ENCODE measurements at places on chromosomes 2 and 18.

DNA sequence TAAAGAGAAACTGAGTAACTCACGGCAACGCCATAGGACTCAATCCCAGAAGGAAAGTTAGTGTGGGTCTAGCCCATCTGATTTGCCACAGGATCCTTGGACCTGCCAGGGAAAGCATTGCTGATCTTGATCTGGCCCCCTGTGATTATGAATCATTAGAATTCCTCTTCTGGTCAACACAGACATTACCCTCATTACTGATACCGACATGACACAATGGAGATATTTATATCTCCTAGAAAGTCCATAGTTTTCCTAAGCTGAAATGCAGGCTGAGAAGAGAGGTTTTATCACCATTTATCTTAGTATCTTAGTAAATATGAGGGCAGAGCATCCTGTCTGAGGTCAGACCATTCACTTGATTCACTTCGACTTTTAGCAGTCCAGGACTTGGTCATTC, 75.5 kb upstream of the CCDC68 start:
- no peak for DNase-seq

- no peak for DNase-seq
These were observed 92.2 kb upstream of the DSEL start for GRCh38 chr18:67608615-67609273.

DNA sequence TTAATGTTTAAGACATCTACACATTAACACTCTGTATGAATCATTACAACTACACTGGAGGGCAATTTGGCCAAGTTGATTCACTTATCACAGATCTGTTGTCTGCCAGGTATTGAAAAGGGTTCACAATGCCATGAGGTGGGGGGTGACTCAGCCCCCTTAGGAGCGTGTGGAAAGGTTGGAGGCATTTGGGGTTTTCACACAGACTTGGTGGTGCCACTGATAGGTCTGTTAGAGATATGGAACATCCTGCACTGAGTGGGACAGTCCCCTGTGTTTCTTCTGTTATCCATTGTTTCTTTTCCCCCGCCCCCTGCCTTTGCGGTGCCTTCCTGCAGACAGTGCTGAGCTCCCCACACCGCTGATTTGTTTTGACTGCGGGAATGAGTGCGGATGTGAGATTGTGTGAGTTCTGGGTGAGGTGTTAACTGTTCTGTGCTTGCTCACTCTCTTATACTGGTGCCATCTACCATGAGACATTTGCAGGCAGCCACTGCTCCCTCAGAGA, 9.3 kb upstream of the TSN start:
- DNase-seq: no peak

DNA sequence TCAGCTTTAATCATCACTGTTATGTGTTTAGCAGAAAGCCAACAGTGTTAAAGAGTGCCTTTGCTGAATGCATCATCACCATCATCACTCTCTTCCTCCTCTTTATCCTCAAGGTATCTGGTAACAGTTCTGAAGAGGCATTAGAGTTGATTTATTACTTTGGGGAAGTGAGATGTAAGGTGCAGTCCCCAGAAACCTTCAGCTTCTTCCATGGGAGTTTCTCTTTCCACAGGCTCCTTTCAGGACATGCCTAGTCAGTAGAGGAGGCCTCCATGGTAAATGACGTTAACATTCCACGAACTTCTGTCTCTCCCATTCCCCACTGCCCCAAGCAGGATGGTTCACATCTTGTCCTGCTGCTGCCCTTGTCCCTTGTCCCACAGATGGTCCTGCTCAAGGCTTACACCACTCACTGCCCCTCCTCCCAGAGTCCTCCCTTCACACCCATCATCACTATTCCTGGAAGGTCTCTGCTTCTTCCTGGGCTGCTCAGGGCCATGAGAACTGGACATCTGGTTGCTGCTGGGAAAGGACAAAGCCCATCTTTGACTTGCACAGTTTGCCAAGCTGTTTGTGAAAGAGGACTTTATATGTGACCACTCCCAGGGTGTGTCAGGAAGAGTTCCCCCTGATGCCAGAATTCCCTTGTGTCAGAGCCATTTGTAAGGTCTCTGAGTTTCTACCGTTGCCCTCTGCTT, 5.3 kb upstream of the REG1A start:
- DNase-seq: no peak

DNA sequence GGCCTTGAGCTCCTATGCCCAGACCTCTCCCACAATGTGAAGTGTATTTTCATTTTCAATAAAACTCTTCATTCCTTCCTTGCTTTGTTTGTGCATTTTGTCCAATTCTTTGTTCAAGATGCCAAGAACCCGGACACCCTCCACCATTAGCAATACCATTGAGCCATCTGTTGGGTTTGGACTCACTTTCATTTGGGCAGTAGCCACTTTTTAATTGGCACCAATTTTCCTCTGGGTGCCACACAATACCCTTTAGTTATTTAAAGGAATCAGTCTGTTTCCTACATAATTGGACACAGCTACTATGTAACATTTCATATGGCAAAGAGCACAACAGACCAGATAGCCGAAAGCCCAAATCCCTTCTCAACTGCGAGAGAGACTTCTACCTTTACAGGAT, 22.5 kb upstream of the SLC35G4 start:
- DNase-seq: no peak

DNA sequence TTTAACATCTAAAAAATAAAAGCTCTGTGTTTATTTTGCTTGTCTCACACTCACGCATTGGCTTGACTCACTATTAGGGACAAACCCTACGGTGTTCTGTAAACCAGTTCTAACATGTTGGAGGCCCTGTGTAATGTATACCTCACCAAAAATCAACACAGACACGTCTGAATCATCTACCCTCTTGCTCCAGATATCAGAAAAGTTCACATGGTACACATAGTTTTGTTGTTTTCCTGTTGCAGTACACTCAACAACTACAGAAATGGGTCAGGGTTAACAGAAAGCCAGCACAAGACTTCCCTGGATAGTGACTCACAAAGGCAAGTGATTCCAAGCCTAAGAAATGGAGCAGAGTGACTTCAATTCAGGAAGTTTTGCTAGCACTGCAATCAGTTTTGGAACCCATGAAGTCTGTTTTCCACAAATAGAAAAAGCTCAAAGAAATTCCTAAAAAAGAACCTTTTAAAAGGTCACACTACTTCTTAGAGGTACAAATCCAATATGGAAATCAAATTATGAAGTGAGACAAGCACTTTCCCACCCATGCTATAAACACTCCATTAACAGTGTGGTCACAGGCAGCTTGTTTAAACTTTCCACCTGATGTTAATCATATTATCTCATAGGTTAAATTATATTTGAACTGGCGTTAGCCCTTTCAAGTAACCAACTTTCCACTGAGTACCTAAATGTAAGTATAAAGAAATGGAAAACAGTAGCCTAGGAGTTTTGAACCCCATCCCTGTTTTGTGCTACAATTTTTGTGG, 87.4 kb downstream of the GAREM1 start:
- DNase-seq: peak; percentile 36

DNA sequence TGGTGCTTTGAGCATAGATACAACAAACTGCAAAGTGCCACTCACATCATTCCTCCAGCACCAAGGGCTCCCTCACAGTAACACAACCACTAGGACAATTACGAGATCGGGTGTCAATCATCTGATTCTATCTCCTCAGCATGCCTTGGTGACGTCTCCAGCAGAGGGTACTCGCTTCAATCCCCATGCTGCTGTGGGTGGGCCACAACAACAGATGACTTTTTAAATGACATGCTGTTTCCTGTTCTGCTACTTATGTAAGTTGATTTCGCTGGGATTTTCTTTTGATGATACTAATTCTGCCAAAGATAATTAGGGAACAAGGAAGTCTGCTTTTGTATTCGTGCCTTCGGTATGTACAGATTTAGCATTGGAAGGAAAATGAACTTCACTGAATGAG, 1113.0 kb downstream of the BCL11A start:
- DNase-seq: no peak

GRCh38 chr18:71727909-71728308, 816.2 kb downstream of the CBLN2 start:
- DNase-seq: no peak

GRCh38 chr18:43471873-43472272, 194.6 kb upstream of the SYT4 start:
- no peak for DNase-seq

DNA sequence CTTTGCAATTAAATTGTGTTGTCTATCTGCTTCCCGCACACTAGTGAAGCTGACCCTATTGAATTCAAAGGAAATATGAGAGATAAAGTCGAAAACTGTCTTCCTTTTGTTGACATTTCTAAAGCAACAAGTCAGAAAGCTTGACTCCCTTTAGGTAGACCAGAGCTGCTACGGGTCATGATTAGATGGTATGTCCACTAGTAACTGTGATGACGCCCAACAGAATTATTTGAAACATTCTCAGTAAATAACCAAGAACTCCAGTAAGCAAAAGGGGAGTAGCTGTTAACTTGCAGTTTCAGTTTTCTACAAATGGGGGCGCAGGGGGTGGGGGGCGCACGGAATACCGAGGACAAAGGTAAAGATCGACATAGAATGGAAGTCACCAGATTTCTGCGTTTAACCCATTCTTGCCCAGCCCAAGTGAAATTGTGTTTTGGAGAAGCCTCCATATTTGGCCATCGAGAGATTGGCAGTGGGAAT, 56.4 kb downstream of the CRIM1 start:
- no peak for DNase-seq

- DNase-seq: no peak
These were observed 48.8 kb downstream of the ANKRD44 start for GRCh38 chr2:197261808-197262226.

DNA sequence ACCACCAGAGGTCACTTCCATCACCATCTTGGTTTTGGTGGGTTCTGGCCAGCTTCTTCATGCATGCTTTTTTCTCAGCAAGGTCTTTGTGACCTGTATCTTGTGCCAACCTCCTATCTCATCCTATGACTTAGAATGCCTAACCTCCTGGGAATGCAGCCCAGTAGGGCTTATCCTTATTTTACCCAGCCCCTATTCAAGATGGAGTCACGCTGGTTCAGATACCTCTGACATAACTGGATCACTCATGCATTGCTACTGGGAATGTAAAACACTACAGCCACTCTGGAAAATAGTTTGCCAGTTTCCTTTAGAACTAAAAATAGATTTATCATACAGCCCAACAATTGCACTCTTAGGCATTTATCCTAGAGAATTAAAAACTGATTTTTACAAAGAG, 219.2 kb downstream of the IRS1 start:
- no peak for DNase-seq

GRCh38 chr2:228689053-228689452, 507.6 kb upstream of the SPHKAP start:
- peak; percentile 47 for DNase-seq

GRCh38 chr2:127647242-127648190, 1.6 kb downstream of the GPR17 start:
- DNase-seq: no peak

DNA sequence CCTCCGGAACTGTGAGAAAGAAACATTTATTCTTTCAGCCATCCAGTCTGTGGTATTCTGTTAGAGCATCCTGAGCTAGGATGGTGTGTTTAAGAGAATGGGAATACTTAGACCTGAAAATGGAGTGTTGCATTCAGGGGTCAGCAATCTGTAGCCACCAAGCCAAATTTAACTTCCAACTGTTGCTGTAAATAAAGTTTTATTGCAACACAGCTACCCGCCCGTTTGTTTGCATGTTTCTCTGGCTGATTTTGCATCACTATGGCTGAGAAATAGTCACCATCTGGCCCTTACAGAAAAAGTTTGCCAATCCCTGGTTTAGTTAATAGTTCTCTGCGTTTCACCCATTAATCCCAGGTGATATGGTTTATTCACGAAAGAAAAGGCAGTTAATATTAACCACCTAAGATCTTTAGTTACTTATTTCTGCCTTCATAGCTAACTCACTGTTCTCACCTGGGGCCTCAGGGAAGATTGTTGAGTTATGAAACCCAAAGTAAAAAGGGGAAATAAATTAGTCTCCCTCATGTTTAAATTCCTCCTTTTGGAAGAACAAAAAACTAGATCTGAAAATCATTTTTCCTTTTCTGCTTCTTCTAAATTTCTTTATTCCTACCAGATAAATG, 9.5 kb upstream of the CYS1 start:
- no peak for DNase-seq

GRCh38 chr2:143935482-143935752, 584.5 kb downstream of the ZEB2 start:
- DNase-seq: no peak

GRCh38 chr18:7205346-7205745, 25.5 kb upstream of the LRRC30 start:
- DNase-seq: no peak

DNA sequence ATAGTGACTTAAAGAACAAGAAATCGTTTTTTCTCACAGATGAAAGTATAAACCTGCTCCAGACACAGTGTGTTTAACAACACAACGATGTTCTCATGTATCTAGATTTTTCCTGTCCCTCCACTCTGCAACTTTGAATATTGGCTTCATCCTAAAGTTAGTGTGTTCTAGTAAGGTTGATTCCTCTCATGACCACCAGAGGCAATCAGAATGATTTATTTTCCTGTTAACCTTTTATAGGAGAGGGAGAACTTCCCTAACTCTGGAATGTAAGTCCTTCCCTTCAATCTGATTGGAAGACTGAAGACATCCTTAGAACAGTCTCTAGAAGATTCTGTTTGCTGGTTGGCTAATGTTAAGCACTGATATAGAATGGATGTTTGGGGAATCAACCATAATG, 41.0 kb upstream of the TAF4B start:
- no peak for DNase-seq

DNA sequence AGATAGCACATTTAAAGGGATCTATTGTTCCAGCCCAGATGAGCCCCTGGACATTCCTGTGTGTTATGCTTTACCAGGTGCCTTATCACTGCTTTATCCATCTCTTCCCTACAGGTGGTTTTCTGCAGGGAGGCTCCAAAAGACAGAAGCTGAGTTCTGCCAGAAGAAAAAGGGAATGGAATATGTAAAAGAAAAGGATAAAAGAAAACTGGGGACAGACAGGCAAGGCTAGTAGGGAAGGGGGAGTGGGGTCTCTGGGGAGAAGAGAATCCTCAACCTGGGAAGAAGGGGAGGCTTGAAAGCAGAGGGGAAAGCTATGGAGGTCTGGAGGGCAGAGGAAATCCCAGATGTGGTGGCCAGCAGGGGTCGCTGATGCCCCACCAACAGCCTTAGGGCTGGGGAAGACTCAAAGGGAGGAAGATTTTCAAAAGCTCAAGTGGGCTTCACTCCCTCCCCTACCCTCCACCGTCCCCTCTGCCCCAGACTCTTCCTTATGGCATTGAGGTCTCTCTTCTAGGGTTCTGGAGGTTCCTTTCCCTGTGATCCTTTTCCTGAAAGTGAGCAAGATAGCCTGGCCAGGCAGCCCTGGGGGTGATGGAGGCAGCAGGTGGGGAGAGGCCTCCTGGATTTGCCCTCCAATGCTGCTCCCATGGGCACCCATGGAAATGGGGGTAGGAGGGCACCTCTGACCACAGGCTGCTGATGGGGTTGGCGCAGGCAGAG, 178.1 kb upstream of the PKDCC start:
- peak; percentile 58 for DNase-seq

DNA sequence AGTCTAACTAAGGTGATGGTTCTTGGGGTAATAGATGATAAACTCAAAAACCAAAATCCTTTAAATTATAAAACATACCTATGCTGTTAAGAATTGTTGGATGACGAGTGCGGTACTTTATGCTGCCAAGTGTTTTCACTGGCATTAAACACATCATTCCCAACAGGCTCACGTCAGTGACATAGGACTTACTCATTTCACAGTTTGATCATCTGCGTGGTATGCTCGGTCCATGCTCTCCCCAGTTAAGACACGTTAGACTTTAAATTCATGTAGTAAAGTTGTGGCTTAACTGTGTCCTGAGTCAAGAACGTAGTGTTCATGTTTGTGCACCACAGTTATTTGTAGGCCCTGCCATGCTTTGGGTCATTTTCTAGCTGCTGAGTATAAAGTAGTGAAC, 125.6 kb upstream of the MYT1L start:
- no peak for DNase-seq
